GM12865 (cell line): ENCODE measurements at places on chromosomes 4 and X.

- DNase-seq = no peak
Observed at GRCh38 chr4:142778430-142778829, 67.7 kb downstream of the INPP4B start.

DNA sequence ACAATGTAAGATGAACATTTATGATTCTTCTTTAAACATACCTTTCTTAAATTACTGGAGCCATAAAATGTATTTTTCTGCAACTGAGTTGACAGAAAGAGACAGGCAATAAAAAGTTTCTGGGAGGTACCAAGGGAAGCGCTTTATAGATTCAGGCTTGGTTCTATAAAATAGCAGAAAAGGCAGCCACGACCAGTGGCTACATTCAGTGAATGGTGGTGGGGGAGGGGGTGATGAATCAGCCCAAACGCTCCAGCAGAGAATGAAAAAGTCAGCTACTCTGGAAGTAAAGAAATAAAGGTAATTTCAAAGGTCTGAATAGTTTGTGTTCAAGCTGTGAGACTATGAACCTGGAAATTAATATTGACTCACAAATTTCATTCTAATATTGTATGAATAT, 456.1 kb downstream of the KCTD8 start:
- DNase-seq = no peak

DNA sequence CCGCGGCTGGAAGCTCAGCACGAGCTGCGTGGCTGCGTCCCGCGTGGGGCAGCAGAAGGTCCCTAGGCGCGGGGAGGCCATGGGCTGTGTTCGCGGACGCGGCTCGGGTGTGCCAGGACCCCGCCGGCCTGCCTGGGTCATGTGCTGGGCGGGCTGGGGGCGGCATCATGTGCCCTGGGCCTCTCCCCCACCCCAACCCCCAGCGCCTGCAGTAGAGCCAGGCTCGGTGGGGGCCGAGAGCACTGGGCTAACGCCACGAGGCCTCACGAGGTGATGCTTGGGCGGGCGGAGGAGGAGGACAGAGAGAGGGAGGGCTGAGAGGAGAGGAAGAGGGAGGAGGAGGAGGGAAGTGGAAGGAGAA, at the start of gene GPR143:
Gene GPR143, minus strand, starts transcription at position 111 of the 361 bp plus-strand sequence. Its CDS starts 30 bp downstream, at position 81.
- DNase-seq = no peak

DNA sequence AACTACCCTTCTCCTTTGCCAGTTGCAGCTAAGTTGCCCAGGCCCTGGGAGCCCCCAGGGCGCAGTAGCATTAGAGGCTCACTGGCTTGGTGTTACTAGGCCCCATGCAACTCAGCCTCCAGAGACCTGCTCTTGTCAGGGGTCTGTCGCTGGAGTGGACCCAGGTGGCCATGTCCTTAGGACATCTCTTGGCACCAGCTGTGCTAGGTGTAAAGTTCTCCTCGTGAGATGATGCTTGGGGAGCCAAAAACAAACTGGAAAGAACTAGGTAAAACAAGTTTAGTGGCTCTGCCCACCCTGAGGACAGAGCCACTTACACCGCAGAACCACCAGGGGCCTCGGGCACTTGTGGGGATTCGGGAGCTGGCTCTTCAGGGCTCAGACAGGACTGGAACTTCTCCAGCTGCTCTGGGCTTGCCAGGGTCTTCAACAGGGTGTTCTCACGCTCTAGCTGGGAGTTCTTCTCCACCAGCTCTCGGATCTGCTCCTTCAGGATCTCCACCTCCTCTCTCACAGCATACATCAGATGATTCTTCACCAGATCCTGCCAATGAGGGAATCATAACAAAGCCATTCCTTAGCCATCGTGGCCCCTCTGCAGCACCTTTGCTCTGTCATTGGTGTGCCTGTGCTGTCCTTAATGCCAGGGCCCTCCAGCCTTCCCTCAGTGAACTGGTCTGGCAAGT, 61.2 kb downstream of the TSC22D3 start:
- no peak for DNase-seq

DNA sequence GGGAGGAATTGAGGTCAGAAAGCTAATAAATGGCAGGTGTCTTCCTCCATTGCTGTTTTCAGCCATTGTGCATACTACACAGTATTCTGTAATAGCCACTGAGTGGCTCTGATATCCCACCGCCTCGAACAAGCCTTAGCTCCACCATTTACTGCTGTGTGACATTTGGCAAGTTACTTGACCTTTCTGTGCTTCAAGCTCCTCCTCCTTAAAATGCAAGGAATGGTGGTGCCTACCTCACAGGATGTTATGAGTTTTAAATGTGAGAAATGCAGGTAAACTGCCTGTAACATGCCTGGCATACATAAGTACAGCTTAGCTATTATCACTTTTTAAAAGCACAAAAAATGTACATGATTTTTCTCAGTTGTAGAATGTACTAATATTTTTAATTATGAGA, 421.0 kb downstream of the MAPK10 start:
- DNase-seq = no peak

- no peak for DNase-seq
Observed at GRCh38 chr4:26056406-26056805, 142.4 kb downstream of the SMIM20 start.

GRCh38 chr4:99490286-99490685, 20.5 kb upstream of the C4orf17 start:
- no peak for DNase-seq
